ENCODE measurements at places on chromosomes 4 and X.

DNA sequence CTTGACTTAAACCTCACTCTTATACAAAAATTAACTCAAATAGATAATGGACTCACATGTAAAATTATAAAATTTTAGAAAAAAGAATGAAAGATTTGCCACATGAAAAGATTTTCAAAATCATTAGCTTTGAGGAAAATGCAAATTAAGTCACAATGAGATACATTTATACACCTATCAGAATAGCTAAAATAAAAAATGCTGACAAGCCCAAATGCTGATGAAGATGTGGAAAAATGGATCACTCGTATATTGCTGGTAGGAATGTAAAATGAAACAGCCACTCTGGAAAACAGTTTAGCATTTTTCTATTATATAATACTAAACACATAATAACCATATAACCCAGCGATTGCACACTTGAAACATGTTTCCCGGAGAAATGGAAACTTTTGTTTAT is 316.2 kb downstream of the ANKRD50 start:
- no peak for DNase-seq

- DNase-seq: no peak
Observed at GRCh38 chr4:146959692-146960091, 14.0 kb upstream of the TTC29 start.

- DNase-seq: no peak
Observed at GRCh38 chr4:3399277-3400194, 42.2 kb upstream of the HGFAC start.

DNA sequence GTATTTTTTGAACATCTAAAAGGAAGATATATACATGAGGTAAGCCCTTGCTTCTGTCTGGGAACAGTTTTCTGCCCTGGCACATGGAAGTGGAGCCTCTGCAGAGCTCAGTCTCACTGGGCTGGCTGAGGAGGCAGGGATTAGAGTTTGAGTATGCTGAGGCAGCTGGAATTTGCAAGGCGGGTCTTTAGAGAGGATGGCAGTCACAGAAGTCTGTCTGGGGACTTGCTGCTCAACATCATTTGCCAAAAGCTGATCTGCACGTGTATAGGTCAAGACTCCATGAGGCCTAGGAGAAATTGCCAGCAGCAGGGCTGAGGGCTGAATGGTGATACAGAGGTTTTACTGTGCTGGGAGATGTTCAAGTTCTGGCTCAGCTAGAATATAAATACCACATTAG is 163.6 kb upstream of the ANK2 start:
- no peak for DNase-seq

DNA sequence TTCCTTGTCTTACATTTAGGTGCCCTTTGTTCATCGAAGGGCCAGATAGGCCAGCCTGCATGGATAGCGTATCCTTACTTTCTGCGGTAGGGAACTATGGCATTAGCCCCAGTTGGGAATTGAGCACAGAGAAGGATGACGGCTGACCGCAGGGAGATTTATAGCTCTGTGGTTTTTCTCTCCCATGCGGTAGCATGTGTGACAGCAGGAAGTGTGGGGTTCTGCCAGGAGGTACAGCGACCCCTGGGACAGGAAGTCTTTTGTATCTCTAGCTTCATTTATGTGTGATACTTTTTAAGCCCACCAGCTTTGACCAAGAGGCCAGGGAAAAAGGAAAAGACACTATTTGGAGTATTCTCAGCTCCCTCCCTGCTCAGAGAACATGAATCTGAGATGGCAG is 33.1 kb downstream of the GAB3 start:
- DNase-seq: no peak

GRCh38 chr4:141121768-141122454 is 11.4 kb downstream of the RNF150 start:
- DNase-seq: no peak

- no peak for DNase-seq
Observed at GRCh38 chr4:155339588-155339987, 37.2 kb downstream of the MAP9 start.

DNA sequence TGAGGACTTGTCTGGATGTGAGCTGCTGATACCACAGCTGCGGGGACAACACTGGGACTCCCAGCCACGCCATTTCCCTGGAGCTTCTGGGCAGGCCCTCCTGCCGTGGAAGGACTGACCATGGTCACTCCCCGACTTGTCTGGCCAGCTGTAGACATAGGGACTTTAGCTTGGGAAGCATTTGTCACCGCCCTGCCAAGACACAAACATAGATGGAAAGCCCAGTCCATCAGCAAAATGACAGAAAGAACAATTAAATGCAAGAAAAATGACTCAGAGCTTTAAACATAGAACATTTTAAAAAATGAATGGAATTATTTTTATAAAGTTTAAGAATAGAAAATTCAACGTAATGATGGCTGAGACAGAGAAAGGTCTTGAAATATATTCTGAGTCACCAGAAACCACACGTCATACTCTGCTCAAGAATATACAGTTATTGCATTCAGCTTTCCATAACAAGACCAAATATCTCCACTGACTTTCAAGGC is 107.6 kb upstream of the CBR4 start:
- DNase-seq: no peak

GRCh38 chr4:128737098-128737513 is 72.4 kb upstream of the JADE1 start:
- DNase-seq: no peak

GRCh38 chr4:122479935-122480416 is 23.5 kb upstream of the IL2 start:
- DNase-seq: no peak

- DNase-seq: no peak
Observed at GRCh38 chr4:150415213-150415612, 166.7 kb upstream of the MAB21L2 start.

DNA sequence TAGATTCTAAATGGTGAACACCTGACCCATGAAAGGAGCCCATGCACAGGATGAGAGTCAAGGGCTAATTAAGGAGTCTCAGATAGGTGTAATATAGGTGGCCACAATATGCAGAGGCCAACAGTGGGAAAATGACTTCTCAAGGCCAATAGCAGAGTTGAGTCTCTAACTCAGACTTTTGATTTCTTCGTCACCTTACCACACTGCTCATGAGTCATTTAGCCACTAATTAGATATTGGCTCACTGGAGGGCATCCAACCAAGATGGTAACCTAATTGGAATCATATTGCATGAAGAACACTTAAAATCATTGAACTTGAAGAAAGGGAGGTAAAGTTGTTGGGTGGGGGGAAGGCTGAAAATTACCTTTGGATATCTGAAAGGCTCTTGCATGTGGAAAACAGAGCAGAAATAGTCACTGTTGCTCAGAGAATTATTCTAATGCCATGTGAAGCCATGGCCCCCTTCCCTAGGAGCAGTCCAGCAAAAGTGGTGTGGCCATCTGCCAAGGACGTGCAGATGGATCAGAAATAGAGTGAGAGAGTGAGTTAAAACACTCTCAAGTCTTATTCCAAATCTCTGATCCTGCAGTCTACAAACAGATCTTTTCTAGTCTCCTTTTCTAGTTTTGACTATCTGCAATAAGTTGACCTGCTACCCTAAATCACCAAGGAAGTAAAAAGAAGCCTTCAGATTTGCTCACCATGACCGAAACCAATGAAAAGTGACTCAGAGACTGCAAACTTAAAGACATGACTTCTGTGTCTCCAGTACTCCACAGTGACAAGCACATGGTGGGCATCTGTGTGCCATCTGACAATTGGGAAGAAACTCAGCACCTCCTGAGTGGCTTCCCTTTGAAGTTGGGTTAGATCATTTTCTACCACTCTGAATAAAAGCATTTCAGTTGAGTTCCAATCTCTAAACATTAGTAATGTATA is 93.9 kb upstream of the C1QTNF7 start:
- no peak for DNase-seq

- DNase-seq: no peak
Observed at GRCh38 chr4:183435803-183436202, 8.6 kb upstream of the CDKN2AIP start.

DNA sequence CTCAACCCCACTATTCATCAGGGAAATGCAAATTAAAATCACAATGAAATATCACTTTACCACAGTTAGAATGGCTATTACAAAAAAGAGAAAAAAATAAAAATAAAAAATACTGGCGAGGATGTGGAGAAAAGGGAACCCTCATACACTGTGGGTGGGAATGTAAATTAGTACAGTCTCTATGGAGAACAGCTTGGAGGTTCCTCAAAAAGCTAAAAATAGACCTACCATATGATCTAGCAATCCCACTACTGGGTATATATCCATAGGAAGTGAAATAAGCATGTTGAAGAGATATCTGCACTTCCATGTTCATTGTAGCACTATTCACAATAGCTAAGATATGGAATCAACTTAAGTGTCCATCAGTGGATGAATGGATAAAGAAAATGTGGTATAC is 50.5 kb upstream of the PAGE1 start:
- DNase-seq: no peak

GRCh38 chrX:22666441-22666840 is 333.3 kb upstream of the DDX53 start:
- no peak for DNase-seq

GRCh38 chr4:40820101-40820500 is 70.3 kb downstream of the NSUN7 start:
- DNase-seq: no peak

GRCh38 chr4:14653338-14653737 is 348.9 kb upstream of the CPEB2 start:
- no peak for DNase-seq

- DNase-seq: no peak
Observed at GRCh38 chr4:53321151-53321983, 44.5 kb downstream of the SCFD2 start.

DNA sequence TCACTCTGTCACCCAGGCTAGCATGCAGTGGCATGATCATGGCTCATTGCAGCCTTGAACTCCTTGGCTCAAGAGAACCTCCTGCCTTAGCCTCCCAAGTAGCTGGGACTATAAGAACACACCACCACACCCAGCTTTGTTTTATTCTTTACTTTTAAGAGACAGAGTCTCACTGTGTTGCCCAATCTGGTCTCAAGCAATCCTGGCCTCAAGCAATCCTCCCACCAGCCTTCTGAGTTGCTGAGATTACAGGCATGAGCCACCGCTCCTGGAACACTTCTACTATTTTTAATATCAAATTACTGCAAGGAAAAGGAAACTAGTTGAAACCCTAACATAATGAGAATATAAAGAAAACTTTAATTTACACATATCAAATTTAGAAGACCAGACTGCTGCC is 85.4 kb downstream of the FAM13A start:
- DNase-seq: no peak

DNA sequence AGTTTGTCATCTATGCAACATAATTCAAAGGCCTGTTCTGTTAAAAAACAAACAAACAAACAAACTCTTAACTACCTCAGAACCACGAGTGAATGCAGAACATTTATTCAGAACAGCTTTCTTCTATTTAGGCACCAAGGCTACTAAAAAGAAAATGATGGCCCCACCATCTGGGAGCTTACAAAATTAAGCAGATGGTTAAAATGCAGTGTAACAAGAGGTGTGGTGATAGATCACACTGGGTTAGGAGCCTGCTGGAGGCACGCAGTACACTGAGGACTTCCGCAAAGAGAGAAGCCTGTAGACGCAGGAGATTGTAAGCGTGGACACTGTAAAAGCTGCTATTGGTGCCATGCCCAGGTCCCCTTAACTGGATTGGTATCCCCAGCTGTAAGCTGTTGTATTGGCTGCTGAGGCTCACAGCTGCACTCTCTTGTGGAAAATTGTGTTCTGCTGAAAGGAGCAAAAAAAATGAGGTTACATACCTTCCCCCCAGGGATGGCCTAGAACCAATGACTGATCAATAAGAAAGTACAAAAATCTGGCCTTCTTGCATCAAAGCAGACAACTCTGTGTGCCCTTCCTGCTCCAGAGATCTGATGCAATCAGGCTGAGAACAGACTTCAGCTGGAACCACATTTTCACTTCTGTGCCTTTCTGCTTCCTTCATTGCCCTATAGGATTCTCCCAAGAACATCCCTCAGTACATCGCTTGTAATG is 60.0 kb downstream of the SHROOM3 start:
- DNase-seq: no peak

GRCh38 chr4:89161841-89162240 is 50.5 kb downstream of the TIGD2 start:
- DNase-seq: no peak

GRCh38 chr4:115360431-115360830 is 247.0 kb upstream of the NDST4 start:
- no peak for DNase-seq

- no peak for DNase-seq
Observed at GRCh38 chr4:186813377-186814068, 89.9 kb upstream of the FAT1 start.

- DNase-seq: no peak
Observed at GRCh38 chrX:10992110-10992509, 119.0 kb upstream of the HCCS start.

DNA sequence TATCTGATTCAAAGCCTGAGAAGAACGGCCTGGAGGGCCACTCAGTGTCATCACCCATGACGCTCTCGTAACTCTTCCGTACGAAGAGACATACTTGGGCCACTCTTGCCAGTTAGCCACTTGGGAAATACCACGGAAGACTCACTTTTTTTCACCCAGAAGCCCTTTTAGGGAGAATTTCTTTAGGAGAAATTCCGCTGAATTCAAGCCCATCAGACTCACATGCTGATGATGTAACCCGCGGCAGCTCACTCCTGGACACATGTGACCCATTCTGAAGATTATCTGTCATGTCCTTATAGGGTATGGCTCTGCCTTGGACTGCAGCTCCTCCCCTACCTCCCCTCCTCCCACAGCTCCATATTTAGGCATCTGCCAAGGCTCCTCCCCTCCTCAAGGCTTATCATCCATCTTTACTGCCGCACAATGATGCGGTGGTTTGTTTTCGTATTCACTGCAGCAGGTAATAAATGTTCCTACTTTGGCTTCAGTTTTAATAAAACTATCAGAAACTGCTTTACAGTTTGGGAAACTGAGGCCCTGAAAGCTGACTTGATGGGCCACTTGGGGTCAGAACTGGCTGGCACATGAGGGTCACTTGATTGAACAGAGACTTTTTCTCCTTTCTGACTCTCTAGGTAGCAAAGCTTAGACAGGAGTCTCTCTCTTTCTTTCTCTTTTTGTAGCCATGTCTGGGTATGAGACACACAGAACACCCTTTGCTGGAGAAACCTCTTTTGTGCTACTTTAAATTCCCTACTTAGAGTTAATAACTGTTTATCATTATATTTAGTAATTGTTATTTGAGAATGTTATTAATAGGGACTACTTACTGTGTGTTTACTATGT is 42.1 kb downstream of the RHOH start:
- peak; percentile 42 for DNase-seq

DNA sequence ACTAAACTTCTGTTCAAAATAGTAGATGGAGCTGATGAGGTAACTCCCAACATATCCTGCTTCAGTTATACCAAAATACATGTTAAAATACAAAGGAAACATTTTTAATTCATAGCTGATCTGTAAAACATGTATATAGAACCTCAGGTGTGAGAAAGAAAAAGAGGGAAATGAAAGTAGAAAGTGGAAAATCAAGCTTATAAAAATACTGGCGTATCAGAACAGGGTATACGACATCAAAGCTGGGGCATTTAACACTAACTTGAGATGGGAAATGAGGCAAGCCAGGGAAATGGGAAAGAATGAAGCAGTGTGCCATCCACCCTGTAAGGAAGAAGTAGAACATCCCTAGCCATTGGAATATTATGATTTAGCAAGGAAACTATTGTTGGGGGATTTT is 767.5 kb downstream of the DMD start:
- no peak for DNase-seq

GRCh38 chr4:140675599-140676231 is 80.5 kb downstream of the TBC1D9 start:
- DNase-seq: no peak

Measured in iPS DF 19.7 (cell line).